AG09309 (cell line): ENCODE measurements at places on chromosomes 16 and 17.

DNA sequence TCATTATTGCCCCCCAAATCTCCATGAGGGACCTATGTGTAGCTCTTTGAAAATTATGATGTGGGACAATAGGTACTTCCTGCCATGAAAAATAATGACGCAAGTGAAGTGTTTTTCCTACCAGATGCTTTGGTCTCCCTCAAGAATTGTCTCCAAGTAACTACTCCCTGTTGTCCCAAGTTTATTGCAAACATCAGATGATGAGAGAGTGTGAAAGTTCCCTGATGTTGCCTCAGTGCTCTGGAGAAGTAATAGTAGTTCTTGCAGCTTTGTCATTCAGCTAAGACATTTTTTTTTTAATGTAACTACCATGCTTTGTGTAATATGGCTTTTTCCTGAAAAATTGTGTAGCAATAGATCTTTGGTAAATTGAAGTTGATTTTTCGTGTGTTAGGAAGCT lies 20.1 kb downstream of the LPCAT2 start:
- DNase-seq: peak; percentile 28

DNA sequence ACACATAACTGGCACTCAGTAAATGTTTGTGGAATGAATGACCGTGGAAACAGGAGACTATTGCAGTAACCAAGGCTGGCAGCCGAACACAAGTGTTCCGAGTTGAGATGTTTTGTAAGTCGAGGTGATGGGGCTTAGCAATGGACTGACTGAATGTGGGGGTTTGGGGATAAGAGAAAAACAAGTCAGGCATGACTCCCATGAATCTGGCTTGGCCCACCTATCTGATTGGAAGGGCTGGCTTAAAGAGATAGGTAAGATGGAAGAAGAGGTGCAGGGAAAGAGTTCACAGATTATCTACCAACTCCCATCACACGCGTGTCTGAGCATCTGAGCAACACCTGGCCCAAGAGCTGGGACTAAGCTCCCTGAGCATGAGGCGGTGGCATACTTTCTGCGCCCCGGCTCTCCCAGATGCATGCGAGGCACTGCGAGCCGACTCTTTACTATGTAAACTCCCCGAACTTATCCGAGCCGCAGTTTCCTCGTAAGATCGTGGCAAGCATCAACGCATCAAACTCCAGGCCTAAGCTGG lies 539 bp downstream of the IFT20 start:
- DNase-seq: peak; percentile 21

DNA sequence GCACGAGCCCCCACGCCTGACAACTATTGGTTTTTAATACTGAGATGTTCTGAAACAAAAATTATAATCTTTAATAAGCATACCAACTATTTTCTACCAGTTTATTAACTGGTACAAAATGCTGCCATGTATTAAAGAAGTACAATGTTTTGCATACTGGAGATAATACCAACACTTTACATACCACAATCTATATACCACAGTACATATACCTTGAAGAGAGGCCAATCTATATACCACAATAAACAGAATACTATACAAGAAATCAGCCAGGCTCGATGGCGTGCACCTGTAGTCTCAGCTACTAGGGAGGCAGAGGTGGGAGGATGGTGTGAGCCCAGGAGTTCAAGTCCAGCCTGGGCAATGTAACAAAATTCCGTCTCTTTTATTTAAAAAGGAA lies 9.9 kb downstream of the GPATCH8 start:
- DNase-seq: no peak

GRCh38 chr17:3914312-3914670 lies 2.0 kb downstream of the P2RX1 start:
- no peak for DNase-seq

- DNase-seq: no peak
Measured at GRCh38 chr17:73064084-73064938, 28.2 kb downstream of the SLC39A11 start.

DNA sequence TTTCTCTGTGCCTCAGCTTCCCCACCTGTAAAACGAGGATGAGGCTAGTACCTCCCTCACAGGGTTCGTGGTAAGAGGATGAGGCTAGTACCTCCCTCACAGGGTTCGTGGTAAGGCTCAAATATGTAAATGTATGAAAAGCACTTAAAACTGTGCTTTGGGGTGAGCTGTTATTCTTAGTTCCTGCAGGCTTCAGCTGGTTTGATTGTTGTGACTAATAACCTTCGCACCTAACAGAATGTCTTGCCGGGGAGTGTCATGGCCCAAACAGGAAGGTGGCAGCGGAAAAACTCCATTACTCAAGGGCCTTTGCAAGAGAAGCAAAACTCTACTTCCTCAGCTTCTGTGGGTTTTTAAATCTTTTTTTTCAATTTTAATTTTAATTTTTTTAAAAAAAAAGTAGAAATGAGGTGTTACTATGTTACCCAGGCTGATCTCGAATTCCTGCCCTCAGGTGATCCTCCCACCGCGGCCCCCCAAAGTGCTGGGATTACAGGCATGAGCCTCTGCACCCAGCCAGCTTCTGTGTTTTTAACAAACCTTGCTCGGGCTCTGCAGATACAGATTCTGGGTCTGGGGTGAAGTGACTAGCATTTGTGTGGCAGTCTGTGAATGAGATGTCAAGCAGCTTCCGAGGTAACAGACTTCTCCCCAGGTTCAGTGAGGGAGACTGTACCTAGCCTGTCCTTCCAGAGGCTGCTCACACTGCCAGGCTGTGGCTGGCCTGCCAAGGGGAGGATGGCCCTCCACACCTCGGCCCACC lies 103.0 kb downstream of the RAB11FIP4 start:
- DNase-seq: no peak

DNA sequence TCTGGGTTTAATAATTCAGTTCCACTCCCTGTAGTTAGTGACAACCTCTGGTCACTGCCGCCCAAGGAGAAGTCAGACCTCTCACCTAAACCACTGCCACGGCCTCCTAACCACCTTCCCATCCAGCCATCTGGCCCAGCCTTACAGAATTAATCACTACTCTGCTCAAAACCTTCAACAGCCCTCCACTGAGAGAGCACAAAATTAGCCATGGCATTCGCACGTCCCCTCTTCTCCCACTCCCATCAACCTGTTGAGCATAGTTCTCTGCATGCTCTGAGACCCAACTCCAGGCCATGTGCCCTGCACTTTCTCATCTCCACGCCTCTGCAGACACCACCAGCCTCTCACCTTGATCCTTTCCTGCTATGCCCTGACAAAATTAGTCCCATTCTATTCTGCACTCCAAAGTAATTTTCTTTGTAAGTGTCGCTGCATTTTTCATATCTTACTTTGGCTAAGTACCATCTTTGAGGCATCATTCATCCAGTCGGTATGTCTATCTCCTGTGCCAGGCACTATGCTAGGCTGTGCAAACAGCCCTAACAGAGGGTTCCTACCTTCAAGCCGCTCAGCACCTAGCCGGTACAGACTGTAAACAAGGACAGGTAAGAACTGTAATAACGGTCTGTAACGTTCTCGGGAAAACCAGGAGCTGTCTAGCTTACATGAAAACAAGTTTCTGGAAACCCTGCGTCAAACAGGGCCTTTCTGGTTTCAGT lies 963 bp downstream of the COPRS start:
- DNase-seq: no peak

- DNase-seq: no peak
Measured at GRCh38 chr17:72264682-72265405, 144.0 kb downstream of the SOX9 start.

DNA sequence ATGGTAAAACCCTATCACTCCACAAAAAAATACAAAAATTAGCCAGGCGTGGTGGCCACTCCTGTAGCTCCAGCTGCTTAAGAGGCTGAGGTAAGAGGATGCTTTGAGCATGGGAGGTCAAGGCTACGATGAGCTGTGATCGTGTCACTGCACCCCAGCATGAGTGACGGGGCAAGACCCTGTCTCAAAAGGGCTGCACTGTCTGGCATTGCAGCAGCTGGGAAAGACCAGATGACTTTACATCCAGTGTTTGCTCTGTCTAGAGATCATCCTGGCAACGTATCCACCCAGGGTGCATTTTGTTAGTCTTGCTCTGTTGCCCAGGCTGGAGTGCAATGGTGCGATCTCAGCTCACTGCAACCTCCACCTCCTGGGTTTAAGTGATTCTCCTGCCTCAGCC lies 52.0 kb downstream of the MRM3 start:
- no peak for DNase-seq

GRCh38 chr16:58620396-58620795 lies 9.2 kb downstream of the CNOT1 start:
- DNase-seq: no peak

DNA sequence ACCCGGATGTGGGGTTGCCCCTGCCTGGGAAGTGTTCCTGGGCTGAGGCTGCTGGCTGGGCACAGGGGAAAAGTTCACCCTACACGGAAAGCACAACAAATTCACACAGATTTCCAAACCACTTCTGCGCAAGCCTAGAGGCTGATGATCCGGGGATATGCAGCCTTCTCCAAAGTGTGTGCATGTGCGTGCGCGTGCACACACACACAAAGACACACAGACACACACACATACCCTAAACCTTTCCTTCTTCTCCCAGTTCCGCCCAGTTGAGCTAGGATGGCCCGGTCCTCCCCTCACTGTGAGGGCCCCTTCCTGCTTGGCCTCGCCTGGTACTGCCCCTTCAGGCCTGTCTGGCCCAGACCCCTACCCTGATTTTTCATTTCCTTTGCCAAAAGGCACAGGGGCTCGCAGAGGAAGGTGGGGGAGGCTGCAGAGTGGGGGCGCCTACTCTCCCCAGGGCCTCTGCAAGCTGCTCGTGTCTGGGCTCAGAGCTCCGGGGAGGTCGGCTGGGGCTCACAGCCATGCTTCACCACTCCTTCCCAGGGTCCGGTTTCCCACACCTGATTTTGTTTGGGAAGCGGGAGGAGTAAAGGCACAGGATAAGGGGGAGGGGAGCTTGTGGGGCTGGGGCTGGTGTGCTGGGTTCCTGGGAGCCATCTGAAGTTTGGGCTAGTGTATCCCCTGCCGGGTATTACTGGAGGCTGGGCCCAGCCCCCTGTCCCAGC lies 144.7 kb downstream of the ENGASE start:
- no peak for DNase-seq

DNA sequence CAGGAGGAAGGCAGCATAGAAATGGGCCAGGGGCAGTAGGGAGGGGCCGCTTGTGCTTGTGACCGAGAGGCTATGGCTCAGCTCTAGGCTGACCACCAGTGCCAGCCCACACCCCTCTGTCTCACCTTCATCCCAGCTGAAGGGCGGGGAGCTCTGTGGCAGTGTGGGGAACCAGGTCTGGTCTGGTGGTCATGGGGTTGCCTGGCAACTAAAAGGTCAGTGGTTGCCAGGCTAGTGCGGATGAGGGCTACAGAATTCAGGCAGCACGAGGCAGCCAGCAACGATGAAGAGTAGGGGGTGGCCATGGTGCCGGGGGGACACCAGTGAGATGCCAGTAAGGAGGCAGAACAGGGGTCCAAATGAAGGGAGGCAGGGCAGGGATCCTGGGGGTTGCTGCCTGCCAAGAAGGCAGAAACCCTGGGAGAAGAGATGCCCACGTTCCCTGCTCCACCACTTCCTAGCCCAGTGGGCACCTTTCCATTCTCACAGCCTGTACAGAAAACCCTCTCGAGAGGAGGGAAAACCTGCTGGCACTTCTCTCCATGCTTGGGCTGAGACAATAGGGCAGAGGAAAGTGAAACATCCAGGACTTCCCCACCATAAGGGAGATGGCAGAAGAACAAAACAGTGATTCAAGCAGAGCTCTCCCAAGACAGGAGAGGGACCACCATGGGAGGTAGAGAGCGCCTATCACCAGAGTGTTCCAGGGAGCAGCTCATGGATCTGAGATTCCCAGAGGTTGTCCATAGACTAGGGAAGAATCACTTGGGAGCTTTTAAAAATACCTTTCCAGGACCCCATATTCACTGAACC lies 39.7 kb downstream of the SRCIN1 start:
- DNase-seq: no peak

GRCh38 chr16:28210979-28211588 lies 681 bp downstream of the XPO6 start:
- peak; percentile 37 for DNase-seq

GRCh38 chr17:5249615-5250014 lies 15.0 kb upstream of the SCIMP start:
- peak; percentile 65 for DNase-seq

DNA sequence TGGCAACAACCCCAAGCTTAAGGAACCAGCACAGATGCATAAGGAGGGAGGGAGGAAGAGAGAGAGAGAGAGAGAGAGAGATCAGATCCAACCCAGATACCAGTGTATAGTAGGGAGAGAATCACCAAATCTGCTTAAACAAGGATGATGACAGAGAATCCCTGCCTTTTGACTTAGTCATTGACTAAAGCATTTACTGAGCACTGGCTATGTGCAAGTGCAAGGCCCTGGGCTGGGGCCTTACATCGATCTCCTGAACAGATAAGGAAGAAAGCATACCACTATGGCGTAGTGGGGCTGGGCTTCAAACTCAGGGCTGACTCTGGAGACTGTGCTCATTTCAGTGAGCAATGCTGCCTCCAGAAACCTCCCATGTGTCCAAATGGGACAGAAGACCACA lies 15.8 kb downstream of the TSNAXIP1 start:
- DNase-seq: no peak

DNA sequence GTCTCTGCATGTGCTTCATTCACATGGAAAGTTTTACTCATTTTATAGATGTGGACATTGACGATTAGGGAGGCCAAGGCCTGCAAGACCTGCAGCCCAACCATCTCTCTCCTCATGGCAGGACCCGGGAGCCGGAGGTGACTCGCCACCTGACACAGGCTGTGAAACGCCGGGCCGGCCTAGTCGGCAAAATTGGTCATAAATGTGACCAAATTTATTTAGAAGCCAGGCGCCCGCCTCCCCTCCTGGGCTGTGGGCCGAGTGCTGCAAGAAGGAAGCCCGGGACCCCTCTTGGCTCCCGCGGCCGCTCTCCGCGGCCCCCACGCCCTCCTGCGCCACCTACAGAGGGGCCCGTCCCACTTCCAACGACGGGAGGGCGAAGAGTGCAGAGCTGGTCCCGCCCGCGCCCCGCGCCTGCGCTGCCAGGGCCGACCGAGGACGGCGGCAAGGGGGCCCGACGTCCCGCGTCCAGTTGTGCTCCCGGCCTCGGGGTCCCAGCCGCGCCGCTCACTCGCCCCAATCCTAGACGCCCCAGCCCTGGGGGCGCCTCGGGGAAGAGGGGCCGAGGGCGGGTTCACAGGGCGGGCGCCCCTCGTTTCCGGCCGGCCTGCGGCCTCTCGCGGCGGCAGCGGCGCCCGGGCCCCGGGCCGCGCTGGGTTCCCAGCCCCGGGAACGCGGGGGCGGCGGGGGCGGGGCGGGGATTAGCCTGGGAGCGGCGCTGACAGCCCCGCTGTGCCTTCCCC lies 47.5 kb downstream of the WNT3 start:
- no peak for DNase-seq
